ENCODE measurements at places on chromosomes 6 and 20. TPM values are rescaled to one million over a fixed set of nuclear protein-coding genes. Genes with fewer than 3 reads are reported as not detected.

DNA sequence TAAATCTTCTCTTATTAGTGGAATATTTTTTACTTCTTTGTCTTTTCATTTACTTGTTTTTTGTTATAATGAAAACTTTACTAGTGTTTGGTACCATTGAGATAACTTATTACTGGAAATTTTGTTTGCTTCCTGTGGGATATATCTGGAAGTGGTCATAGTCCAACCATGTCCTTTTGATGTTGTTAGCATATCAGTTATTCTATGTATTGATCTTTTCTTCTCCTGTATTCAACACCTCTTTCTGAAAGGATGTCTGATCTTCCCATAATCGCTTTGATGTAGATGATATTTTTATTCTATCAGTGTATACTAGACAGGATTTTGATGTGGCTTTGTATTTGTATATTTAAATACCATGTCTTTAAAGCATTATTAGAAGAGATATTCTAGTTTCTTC lies 17.0 kb downstream of the ZNF451 start:
- H3K27ac ChIP-seq, result no peak overlapping the region
- peaks cover 27% of the 10 kb centered on the region for H3K4me1 ChIP-seq
- H3K4me3 ChIP-seq, result no peak overlapping the region

GRCh38 chr6:37784585-37784967 lies 35.0 kb upstream of the ZFAND3 start:
- H3K4me3 ChIP-seq, result no peak overlapping the region
- no peak for DNase-seq
- H3K27me3 ChIP-seq, result peaks cover 31% of the 10 kb centered on the region
- no peaks in the 10 kb centered on the region for H3K36me3 ChIP-seq
- no peak overlapping the region for H3K27ac ChIP-seq
- H3K4me1 ChIP-seq, result peaks cover 12% of the 10 kb centered on the region

- no peak overlapping the region for H3K27ac ChIP-seq
- DNase-seq, result no peak
- H3K4me1 ChIP-seq, result peaks cover 17% of the 10 kb centered on the region
- H3K27me3 ChIP-seq, result peaks cover 5% of the 10 kb centered on the region
Observed at GRCh38 chr20:48613926-48614325, 213.9 kb downstream of the PREX1 start.

DNA sequence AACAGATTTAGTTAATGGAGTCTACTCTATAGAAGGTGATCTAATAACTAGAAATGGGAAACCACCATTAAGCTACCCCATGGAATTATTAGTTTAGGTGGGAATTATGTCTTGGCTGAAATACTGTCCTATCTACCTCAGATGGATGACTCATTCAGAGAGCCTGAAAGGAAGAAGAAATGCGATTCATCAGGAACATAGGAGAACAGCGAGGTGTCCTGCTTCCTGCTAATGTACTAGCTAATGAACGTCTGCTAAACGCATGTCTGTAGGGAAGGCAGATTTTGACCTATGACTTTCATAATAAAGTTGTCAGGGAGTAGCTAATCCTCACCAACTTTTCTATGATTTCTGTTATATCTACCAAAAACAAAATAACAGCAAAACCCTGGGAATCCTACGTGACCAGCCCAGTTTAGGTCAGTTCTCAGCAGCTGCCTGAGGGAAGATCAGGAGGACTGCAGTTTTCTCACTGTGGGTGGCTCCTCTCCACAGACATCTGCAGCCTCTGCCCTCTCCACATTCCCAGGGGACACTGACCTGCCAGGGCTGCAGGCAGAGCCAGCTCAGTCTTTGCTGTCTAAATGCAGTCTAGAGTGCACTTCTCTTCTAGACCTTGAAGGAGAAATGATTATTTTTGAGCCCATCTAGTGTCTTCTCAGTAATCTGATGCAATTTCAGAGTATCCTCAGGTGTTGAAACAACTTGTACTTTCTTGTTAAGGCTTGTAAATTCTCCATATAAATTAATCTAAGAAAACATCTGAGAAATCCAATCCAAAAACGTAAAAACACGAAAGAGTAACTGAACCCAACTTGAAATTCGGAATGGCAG lies 18.1 kb upstream of the SFT2D1 start:
- H3K4me1 ChIP-seq, result no peaks in the 10 kb centered on the region
- H3K27ac ChIP-seq, result no peak overlapping the region
- DNase-seq, result no peak
- peaks cover 7% of the 10 kb centered on the region for H3K36me3 ChIP-seq

GRCh38 chr6:25173951-25174474 lies 105.2 kb upstream of the CARMIL1 start:
- no peak overlapping the region for H3K27ac ChIP-seq
- DNase-seq, result no peak
- peaks cover 5% of the 10 kb centered on the region for H3K36me3 ChIP-seq
- peaks cover 71% of the 10 kb centered on the region for H3K4me1 ChIP-seq
- H3K4me3 ChIP-seq, result no peak overlapping the region

The WFDC5 gene
- total RNA-seq, result 0.73 TPM

Measured in activated CD4-positive, alpha-beta memory T cell treated with anti-CD3 and anti-CD28 coated beads, Interleukin-2, amount 10 ng/mL, durations not matched to agents 7 days and 5 days (primary cell).